Small intestine (tissue), 16 donors: ENCODE measurements at places on chromosomes 6 and 20. TPM values are rescaled to one million over a fixed set of nuclear protein-coding genes. Genes with fewer than 3 reads are reported as not detected.

GRCh38 chr6:148358196-148358785 lies 15.7 kb downstream of the SASH1 start:
- H3K36me3 ChIP-seq: peaks cover 5% of the 10 kb centered on the region
- no peaks in the 10 kb centered on the region for H3K27me3 ChIP-seq
- H3K27ac ChIP-seq: no peak overlapping the region
- H3K4me1 ChIP-seq: no peaks in the 10 kb centered on the region

DNA sequence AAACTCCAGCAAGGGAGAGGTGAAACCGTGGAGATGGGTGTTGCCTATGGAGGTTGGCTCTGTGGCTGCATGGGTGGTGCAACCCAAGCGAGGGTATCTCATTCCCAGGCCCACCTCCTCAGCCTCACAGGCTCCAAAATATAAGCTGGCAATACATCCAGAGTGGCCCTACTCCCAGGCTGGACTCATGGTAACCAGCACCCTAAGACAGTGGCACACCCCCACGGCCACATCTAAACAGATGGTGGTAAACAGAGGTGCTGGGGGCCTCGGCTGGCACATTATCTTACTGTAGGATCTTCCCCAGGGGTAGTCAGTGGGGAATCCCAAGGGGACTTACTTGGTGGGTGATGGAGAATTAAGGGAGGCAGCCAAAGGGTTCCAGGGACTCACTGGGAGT lies 33.7 kb upstream of the CCND3 start:
- H3K27ac ChIP-seq: no peak overlapping the region
- H3K27me3 ChIP-seq: no peaks in the 10 kb centered on the region
- no peaks in the 10 kb centered on the region for H3K4me1 ChIP-seq
- no peak for DNase-seq
- no peaks in the 10 kb centered on the region for H3K36me3 ChIP-seq

- H3K4me1 ChIP-seq: no peaks in the 10 kb centered on the region
- no peak for DNase-seq
- no peaks in the 10 kb centered on the region for H3K27me3 ChIP-seq
- H3K36me3 ChIP-seq: peaks cover 5% of the 10 kb centered on the region
- H3K27ac ChIP-seq: no peak overlapping the region
- no peak overlapping the region for H3K4me3 ChIP-seq
Observed at GRCh38 chr6:167892835-167893815, 66.4 kb downstream of the AFDN start.

- no peak overlapping the region for H3K4me3 ChIP-seq
- no peak overlapping the region for H3K27ac ChIP-seq
- no peaks in the 10 kb centered on the region for H3K36me3 ChIP-seq
- DNase-seq: no peak
- H3K27me3 ChIP-seq: no peaks in the 10 kb centered on the region
Observed at GRCh38 chr6:13402711-13403110, 74.4 kb upstream of the TBC1D7 start.

DNA sequence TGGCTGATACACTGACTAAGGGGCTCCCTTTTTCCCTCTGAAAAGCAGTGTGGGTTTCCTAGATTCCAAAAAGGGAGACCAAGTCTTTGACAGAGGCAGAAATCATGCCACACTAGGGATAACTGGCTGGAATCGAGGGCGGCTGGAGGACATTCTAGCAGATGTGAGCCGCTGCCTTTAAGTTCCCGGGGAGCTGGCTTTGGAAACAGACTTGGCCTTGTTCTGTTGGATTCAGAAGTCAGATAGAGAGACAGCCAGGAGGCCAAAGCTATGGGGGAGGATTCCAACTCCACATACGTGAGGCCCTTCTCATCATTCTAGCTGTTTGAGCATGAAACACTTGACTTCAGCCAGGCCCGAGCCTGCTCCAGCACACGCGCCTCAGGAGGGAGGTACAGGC lies 109.9 kb upstream of the FOXC1 start:
- no peaks in the 10 kb centered on the region for H3K36me3 ChIP-seq
- DNase-seq: no peak
- H3K27ac ChIP-seq: no peak overlapping the region

Gene PTCRA
- not detected for polyA plus RNA-seq

- no peaks in the 10 kb centered on the region for H3K27me3 ChIP-seq
- DNase-seq: no peak
- H3K27ac ChIP-seq: no peak overlapping the region
- peaks cover 21% of the 10 kb centered on the region for H3K4me1 ChIP-seq
- no peak overlapping the region for H3K4me3 ChIP-seq
Observed at GRCh38 chr6:12527339-12527738, 189.2 kb upstream of the PHACTR1 start.

GRCh38 chr20:37163832-37164554 lies 15.1 kb upstream of the RPN2 start:
- DNase-seq: no peak
- H3K36me3 ChIP-seq: no peaks in the 10 kb centered on the region
- H3K4me3 ChIP-seq: no peak overlapping the region
- H3K27ac ChIP-seq: no peak overlapping the region

DNA sequence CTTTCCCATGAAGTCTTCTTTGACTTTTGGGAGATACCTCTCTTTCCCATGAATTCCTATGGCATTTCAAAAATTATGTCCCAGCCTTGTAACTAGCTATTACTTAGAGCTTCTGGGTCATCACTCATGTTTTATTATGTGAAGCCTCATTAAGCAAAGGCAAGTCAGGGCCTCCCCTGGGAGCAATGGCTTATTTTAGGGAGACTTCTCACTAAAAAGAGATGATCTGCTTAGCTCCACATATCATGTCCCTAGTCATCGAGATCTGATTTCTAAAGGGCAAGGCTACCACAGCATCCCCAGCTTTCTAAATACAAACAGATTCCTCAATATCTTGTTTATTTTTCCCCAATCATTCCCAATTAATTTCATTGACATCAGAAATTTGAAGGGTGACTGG lies 154.0 kb upstream of the MANEA start:
- DNase-seq: no peak
- no peaks in the 10 kb centered on the region for H3K4me1 ChIP-seq
- H3K36me3 ChIP-seq: no peaks in the 10 kb centered on the region
- no peaks in the 10 kb centered on the region for H3K27me3 ChIP-seq
- no peak overlapping the region for H3K4me3 ChIP-seq
- no peak overlapping the region for H3K27ac ChIP-seq

DNA sequence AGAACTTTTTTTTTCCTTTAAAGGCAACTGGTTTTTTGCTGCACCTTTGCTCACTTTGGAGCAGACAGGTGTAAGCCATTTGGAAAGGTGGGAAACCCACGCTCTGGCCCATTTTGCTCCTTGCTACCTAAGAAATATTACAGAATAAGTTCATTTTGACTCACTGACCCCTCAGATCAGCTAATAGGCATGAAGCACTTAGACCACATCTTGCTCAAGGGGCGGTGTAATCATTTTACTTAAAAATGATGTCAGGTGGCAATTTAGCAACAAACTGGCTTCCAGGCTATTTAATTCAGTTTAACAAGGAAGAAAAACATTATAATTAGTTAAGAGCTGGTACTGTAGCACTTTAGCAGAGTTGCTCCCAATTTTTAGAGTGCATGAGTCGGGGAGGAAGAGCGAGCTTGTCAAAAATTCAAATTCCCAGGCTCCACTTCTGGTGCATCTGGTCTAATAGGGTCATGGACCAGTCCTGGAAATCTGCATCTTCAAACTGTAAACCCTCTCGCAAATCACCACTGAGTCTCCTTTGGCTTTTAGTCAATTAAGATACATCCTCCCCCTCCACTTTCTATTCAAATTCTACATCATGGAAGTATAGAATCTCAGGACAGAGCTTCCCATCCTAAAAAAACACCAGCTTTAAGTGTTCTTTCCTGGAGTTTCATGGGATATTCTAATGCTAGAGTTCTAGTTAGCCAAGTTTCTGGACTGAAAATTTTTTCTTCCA lies 38.2 kb downstream of the JAG1 start:
- no peak overlapping the region for H3K4me3 ChIP-seq
- H3K36me3 ChIP-seq: peaks cover 16% of the 10 kb centered on the region
- no peak overlapping the region for H3K27ac ChIP-seq

Gene OR2B6
- polyA plus RNA-seq: 0.12 TPM

DNA sequence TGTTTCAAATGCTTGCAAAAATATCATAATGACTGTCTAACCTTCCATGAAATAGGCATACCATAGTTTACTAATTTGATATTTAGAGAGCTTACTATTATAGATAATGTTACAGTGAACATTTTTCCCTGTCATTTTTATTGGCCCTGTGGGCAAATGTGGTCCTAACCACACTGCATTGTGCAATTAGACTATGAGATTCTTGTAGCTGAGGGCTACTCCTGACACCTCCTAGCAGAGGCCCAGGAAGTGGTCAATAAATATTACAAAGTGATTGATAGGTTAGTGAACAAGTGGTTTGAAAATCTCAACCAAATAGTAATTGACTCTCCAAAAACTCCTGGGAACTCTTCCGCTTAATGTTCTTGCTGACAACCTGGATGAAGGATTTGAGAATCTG lies 160.5 kb upstream of the KCNG1 start:
- H3K4me1 ChIP-seq: peaks cover 5% of the 10 kb centered on the region
- H3K27ac ChIP-seq: no peak overlapping the region
- no peak for DNase-seq
- H3K4me3 ChIP-seq: no peak overlapping the region
- H3K36me3 ChIP-seq: no peaks in the 10 kb centered on the region
- peaks cover 15% of the 10 kb centered on the region for H3K27me3 ChIP-seq

- H3K27ac ChIP-seq: no peak overlapping the region
- no peaks in the 10 kb centered on the region for H3K27me3 ChIP-seq
- peaks cover 35% of the 10 kb centered on the region for H3K36me3 ChIP-seq
- no peak overlapping the region for H3K4me3 ChIP-seq
- H3K4me1 ChIP-seq: peaks cover 21% of the 10 kb centered on the region
- no peak for DNase-seq
Observed at GRCh38 chr20:51536116-51537069, 6.1 kb downstream of the NFATC2 start.

- no peaks in the 10 kb centered on the region for H3K36me3 ChIP-seq
- no peaks in the 10 kb centered on the region for H3K27me3 ChIP-seq
- H3K4me1 ChIP-seq: peaks cover 28% of the 10 kb centered on the region
- H3K4me3 ChIP-seq: no peak overlapping the region
Observed at GRCh38 chr6:11766589-11767450, 11.8 kb downstream of the ADTRP start.

GRCh38 chr6:143562143-143562542 lies 50.6 kb upstream of the FUCA2 start:
- no peaks in the 10 kb centered on the region for H3K36me3 ChIP-seq
- H3K27ac ChIP-seq: no peak overlapping the region
- H3K27me3 ChIP-seq: no peaks in the 10 kb centered on the region

DNA sequence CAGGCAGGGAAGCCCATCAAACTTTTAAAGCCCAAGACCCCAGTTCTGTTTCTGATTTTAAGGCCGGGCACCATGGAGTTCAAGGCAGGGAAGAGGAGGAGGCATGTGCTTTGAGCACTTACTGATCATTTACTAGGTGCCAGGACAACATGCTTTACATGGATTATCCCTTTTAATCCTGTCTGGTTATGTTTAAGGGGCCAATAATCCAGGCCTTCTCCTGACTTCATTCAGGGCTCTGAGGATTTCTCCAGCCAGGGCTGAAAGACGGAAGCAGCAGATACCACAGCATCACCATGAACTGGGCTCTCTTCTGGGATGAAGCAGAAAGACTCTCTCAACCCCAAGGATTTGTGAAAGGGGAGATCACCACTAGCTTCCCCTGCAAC lies 4.1 kb downstream of the CCND3 start:
- peaks cover 7% of the 10 kb centered on the region for H3K4me1 ChIP-seq
- peak overlapping the region; percentile 88 for H3K27ac ChIP-seq
- H3K4me3 ChIP-seq: no peak overlapping the region
- H3K27me3 ChIP-seq: no peaks in the 10 kb centered on the region
- peaks cover 8% of the 10 kb centered on the region for H3K36me3 ChIP-seq
- DNase-seq: no peak

DNA sequence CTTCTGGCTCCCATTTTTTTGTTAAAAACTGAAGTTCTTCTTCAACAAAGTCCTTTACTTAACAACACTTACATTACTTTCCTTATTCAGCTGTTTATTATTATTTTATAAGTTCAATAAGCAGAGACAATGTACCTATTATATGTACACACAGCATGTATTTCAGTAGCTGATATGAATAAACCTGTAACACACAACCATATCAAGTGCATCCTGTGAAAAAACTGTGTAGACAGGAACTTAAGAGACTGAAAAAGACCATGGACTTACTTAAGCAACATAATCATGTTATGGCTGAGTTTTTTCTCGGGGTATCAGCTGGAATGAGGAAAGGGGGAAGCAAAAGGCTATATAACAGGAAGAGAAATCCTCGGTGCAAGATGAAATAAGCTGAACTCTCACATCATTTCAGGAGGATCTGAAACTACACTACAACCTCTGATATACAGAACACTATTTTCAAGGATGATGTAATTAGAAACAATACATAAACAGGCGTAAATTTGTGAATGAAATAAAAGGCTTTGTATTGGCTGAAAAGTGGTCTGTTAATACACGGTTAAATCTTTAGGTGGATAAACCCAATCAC lies 70.9 kb downstream of the REV3L start:
- H3K4me1 ChIP-seq: no peaks in the 10 kb centered on the region
- H3K27me3 ChIP-seq: no peaks in the 10 kb centered on the region
- H3K36me3 ChIP-seq: no peaks in the 10 kb centered on the region
- H3K4me3 ChIP-seq: no peak overlapping the region
- H3K27ac ChIP-seq: no peak overlapping the region

Gene BANF2
- polyA plus RNA-seq: not detected

Gene MLN
- 264 TPM for polyA plus RNA-seq

Gene PRSS35
- 4.0 TPM for polyA plus RNA-seq

Gene LAMA2
- polyA plus RNA-seq: 1.4 TPM

Gene PSORS1C1
- polyA plus RNA-seq: 40.5 TPM

Gene DLK2
- 1.3 TPM for polyA plus RNA-seq

DNA sequence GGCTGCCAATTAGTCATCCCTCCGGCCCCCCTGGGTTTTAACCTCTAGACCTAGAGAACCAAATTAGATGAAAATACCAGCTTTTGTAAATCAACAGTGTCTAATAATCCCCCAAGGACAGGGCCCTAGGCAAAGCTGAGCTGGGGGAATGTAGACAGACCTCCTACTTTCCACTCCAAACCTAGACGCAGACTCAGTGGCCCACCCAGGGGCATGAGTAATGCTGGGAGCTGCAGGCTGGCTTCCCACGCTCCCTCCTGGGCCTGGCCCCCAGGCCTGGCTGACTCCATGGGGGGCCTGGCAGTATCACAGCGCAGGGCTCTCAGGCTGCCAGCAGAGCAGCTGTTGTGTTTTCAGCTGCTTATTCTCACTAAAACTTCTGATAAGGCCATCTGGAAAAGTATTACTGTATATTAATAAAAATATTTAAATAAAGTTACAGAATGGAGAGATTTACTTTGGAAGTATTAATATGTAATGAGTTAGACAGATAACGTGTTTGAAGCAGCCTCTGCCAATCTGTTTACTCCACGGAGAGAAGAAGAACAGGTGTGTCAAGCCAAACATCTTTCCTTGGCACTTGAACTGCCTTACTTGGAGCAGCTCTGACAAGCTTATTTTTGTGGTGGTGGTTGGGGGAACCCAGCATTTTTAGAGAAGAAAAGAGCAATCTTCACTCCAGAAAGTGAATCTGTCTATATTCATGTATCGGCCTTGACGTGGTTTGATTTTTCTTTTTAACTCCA lies 144.0 kb upstream of the AGPAT4 start:
- no peak overlapping the region for H3K27ac ChIP-seq
- H3K36me3 ChIP-seq: no peaks in the 10 kb centered on the region
- no peak overlapping the region for H3K4me3 ChIP-seq
- no peaks in the 10 kb centered on the region for H3K4me1 ChIP-seq
